CD4-positive, alpha-beta T cell treated with Interleukin-21 for 1 hour (primary cell): ENCODE measurements at places on chromosomes 11 and 22.

DNA sequence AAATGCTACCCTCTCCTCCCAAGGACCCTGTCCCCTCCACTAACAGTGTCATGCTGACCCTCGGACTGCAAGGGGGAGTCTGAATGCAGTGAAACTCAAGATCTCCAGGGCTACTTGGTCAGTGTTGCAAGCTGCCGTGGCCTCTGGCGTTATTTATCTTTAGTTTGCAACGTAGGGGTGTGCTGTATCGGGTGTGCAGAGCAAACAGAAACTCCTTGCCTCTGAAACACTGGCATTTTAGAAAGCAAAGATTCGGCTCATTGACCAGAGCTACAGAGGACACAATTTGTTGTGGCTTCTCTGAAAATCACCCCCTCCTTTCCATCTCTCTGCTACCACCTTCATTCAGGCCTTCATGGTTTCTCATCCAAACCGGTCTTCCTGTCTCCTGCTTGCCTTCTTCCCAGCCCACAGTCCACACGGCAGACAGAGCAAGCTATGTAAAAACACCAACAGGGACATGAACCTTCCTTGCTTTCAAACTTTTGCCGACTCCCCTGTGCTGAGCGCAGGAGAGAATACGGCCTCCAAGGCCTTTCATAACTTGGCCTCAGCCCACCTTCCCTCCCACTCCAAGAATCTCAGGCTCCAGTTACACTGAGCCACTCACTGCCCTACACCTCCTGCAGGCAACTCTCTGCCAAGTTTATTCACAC is 14.9 kb downstream of the FZD4 start:
- no peak for DNase-seq

- no peak for DNase-seq
These were observed 70.1 kb downstream of the LIF start for GRCh38 chr22:30176431-30176830.

DNA sequence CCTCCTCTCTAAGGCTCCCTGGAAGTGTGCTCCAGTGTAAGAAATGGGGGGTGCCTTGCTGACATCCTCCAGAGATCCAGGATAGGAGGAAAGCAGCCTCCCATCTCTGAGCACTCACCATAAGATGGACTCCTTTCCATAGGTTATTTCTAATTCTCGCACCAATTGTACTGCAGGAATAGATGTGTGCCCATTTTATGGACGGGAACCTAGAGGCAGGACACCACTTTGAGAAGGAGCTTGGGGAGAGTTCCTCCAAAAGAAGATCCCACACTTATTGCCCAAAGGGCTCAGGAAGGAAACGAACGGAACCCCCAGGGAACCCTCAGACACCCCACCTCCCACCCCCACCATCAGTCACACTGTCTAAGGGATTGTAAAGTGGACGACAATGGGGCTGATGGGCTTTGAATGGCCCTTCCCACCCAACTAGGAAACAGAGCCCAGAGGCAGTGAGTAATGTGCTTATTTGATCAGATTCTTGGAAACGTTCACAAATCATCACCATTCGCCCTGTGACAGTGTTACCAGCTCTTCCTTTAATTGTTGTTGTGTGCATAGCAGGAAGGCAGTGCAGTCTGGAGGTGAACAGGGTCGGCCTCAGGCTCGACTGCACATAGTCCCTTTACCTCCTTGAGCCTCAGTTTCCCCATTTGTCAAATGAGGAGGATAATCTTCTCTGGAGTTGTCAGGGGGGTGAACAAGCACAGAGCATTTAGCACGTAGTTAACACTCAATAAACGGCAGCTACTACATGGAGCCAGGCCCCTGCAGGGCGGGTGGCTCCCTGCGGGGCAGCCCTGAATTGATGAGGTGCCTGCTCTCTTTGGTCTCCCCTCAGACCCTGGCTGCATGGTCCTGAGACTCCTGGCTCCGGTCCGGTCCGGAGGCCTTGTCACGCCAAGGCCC is 8.4 kb upstream of the MN1 start:
- DNase-seq: no peak

DNA sequence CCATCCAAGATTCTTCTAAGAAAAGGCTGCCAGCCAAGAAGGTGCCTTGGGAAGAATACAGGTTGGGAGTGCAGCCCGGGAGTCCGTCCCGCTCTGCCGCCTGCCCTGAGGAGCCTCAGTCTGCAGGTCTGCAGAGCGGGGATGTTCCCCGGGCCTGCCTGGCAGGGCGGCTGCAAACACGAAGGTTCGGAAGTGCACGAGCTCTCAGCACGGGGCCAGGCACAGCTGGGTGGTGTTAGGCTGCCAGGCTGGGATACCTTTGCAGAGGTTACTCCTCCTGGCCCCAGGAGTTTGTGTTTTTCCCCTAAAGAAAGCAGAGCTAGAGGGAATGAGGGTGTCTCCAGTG is 9.4 kb upstream of the PRR5 start:
- DNase-seq: no peak

DNA sequence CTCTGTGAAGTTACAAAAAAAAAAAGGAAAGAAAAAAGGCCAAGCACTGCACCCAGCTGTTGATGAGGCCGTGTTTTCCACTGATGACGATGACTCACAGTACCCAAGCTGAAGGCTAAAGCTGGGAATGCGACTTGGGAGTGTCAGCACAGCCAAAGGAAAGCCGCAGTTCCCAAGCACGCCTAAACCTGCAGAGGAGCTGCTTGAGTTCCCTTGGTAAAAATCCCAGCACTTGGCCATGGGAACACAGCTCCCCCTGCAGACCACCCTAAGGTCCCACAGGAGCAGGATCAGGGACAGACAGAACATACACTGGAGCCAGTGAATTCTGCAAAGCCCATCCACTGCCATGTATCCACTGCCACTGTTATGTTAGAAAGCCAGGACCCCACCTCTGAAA is 39.9 kb downstream of the SERGEF start:
- no peak for DNase-seq

- no peak for DNase-seq
These were observed 756.0 kb downstream of the DLG2 start for GRCh38 chr11:84871116-84871515.

- no peak for DNase-seq
These were observed 98.6 kb upstream of the SYT13 start for GRCh38 chr11:45384711-45385241.

DNA sequence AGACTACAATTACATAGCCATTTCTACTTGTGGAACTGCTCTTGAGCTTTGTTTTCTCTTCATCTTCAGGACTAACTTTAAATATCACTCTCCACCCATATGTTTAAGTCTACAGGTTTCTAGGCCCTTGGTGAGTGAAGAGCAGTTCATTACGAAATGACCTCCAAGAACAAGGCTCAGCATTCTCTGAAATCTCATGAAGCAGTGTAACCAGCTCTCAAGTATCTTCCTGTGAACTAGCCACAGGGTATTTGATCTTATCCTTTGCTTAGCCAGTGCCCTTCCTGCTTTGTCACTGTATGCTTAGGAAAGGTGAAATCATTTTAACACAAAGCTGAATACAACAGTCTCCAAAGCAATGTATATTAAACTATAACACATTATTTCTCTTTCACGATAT is 20.4 kb upstream of the LYVE1 start:
- no peak for DNase-seq

- no peak for DNase-seq
These were observed 289.1 kb downstream of the TBC1D22A start for GRCh38 chr22:47051441-47052071.

DNA sequence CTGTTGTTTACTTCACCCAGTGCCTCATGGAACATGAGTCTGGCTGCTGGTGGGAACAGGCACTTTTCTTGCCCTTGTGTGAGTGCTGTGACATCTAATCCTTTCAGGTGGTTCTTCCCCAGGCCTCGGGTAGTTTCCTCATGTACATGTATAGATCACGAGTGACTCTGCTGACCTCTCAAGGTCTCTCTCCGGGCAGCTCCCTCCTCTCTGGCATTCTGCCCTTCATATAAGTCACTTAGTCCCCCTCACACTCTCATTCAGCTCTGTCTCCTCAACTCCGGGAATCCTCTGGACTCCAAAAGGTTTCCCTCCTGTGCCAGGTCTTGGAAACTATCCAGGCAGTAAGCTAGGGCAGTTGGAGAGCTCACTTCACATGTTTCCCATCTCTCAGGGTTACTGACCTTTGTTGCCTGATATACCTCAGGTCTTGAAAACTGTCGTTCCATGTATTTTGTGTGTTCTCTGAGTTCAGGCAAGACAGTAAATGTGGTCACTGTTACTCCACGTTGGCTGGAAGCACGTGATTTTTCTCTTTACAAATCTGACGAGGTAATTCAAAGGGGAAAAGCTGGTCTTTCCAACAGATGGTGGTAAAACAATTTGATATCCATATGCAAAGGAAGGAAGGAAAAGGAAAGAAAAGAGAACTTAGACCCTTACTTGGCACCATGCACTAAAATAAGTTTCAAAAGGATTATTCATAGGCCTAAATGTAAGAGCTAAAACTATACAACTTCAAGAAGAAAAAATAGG is 40.5 kb upstream of the PITPNB start:
- no peak for DNase-seq

- DNase-seq: no peak
These were observed 265.1 kb downstream of the FAM76B start for GRCh38 chr11:95524314-95525036.

DNA sequence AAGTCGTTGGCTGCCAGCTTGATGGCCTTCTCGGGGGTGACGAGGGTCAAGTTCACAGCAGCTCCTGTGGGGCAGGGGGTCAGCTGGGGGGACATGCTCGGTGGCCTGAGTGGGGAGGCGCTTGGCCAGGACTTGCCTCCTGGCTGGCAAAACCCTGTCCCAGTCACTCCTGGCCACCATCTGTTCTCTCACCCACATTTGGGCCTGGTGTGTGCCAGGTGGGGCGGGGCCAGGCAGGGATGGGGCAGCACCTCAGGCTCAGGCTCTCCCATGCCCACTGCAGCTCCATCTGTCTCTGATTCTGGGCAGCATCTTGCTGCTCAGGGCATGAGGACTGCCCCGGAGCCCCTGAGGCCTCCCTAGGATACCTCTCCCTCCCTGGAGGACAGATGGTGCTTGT is 3.7 kb upstream of the CEND1 start:
- DNase-seq: no peak

DNA sequence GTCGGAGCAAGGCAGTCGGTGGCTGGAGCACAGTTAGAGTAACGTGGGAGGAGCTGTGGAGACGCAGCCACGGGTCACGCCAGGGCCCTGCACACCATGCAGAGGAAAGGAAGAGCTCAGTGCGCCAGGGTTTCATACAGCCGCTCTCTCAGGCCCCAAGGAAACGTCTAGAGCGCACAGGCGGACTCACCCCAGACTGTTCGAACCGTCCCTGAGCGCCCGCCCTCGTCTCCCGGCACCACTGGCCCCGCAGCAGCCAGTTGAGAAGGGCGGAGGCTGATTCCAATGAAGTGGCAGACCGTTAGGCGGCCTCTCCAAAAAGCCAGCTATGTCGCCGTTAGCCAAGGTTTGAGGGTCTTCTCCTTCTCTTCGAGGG is 483 bp upstream of the HYLS1 start:
- DNase-seq: no peak

- no peak for DNase-seq
These were observed 241.9 kb downstream of the SOX6 start for GRCh38 chr11:16114431-16114830.

DNA sequence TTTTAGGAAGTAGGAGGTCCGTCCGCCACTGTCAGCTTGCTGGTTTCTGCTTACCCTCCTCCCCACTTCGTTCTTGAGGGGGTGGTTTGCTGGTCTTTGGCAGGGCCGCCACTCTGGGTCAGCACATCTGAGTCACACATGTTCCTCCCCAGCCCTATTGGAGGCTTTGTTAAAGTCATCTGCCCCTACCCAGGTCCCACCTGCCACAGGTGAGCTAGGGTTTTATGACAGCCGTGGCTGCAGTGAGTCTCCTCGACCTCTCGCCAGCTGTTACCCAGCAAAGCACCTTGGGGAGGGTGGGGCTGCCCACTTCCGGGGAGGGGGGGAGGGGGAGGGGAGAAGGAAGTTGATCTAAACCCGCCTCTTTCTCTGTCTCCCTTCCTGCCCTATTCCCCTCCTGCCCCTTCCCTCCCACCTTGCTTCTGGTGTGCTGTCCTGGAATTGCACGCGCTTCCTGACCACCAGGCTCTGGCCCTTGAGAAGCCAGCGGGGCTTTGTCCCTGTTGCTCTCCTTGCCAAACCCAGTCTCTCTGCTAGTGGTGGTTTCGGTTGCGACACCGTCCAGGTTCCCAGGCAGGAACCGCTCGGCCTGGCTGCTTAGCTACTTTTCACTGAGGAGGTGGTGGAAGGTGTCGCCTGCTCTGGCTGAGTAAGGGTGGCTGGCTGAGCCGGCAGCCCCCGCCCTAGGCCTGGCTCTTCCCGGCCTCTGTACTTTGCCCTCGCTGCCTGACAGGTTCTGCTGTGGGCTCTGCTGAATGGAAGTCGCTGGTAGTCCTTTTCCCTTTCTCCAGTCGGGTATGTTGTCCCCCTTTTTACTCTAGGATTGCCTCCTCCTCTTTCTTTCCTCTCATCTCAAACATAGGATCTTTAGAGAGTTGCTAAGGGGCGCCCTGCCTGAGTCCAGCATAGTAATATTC is 28.5 kb downstream of the RCOR2 start:
- peak; percentile 74 for DNase-seq

DNA sequence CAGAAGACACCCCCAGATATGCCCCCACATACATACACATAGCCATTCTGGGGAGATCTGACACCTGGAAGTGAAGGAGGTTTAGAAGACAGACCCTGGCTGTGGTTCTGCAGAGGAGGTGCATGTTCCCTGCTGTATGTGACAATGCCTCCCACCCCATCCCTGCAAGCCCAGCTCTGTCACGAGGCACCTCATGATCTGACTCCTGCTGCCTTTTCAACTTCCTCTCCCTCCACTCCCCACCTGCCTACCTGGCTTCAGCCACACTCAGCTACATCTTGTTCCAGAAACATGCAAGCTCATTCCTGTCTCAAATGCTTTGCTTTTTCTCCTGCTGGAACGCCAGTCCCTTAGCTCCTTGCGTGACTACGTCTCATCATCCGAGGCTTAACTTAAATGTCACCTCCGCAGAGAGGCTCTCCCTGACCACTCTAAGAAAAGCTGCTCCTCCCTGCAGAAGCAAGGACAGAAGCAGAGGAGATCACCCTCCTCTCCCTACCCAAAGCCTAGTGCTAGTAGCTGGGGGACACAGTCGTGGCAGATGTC is 114.5 kb downstream of the FEZ1 start:
- DNase-seq: no peak

DNA sequence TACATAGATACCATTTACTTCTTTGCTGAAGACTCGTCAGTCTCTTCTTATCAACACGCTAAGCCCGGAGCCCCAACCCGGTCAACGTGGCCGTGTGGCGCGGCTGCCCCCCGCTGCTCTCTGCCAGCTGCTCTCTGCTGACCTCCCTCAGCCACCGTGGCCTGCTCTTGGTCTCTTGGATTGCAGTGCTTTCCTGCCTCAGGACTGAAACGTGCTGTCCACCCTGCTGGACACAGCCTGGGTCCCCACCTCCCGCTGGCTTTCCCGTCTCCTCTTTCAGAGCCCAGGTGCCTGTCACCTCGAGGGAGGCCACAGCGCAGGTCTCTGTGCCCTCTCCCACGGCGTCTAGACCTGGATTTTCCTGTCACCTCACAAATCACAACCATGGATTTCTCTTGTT is 388.1 kb upstream of the B3GAT1 start:
- DNase-seq: no peak

DNA sequence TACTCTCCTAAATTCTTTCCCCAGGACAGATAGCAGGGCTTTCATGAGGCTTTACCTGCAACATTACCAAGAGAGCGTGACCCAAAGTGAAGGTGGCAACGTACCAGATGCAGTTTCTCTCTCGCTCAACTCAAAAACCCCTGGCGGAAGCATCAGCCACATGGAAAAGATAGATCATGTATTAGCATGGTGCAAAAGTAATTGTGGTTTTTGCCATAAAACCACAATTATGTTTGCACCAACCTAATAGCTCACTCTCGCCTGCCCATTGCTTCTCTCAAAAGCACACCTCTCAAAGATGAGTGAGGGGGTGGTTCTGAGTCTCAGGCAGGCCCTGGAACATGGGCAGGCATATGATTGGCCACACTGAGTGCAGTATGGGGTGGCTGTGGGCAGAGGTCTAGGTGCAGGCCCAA is 7.0 kb downstream of the MS4A6A start:
- no peak for DNase-seq
